ENCODE measurements at places on chromosomes 6 and 20.

GRCh38 chr6:34246249-34246562 lies 2.6 kb downstream of the SMIM29 start:
- no peak for DNase-seq

DNA sequence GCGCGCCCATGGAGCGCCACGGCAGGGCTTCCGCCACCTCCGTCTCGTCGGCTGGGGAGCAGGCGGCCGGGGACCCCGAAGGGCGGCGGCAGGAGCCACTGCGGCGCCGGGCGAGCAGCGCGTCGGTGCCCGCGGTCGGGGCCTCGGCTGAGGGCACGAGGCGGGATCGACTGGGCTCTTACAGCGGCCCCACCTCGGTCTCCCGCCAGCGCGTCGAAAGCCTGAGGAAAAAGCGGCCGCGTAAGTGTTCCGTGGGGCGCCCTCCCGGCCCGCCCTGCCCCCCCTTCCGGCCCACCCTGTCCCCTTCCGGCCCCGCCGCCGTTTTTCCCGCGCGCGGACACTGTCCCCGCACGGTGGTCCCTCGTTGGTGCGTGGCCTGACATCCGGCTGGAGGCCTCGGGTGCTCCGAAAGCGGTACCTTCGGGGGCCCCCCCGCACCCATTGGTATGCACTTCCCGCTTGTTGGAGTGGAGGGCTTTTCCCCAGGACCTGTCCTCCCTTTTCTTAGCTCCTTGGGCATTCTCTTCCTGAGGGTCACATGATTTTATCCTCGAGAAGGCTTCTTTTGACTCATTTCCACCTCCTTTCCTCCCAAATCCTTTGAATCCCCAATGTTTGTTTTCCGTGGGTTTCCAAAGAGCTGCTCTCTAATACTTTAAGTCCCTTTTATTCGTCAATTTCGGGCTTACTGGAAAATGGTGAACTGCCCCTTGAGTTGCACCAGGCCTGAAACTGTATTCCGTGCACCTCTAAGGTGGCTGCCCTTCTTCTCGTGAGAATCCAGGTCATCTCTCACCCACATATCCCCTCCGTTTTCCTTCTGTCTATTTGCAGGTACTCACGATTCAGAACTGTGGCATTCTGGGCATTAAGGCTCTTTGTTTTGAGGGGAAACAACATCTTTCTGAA lies 556 bp downstream of the PANK2 start:
- DNase-seq, result no peak

- DNase-seq, result no peak
Observed at GRCh38 chr6:35558571-35558970, 45.9 kb upstream of the TULP1 start.

DNA sequence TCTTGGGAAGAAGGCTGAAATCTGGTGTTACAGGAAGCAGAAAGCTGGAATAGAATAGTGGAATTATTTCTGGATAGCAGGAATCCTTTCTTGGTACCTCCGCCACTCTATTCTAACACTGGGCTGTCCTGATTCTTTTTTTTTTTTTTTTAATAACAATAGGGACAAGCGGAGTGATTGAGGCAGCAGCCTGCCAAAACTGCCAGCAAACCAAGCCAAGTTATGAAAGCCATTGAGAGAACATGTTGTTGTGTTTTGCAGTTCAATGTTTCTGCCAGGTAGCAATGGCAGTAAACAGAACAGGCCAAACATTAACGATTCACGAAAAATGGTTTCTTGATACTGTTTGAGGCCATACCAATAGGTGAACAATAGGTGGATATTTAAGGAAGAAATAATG lies 47.1 kb downstream of the SLC26A8 start:
- no peak for DNase-seq

- no peak for DNase-seq
Observed at GRCh38 chr6:44086931-44087574, 40.2 kb downstream of the MRPL14 start.

DNA sequence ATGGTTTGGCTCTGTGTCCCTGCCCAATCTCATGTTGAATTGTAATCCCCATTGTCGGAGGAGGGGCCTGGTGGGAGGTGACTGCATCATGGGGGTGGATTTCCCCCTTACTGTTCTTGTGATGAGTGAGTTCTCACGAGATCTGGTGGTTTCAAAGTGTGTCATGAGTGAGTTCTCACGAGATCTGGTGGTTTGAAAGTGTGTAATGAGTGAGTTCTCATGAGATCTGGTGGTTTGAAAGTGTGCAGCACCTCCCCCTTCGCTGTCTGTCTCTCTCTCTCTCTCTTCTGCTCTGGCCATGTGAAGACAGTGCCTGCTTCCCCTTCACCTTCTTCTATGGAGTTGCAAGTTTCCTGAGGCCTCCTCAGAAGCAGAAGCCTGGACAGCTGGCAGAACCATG lies 87.6 kb downstream of the MYLK4 start:
- DNase-seq, result no peak

DNA sequence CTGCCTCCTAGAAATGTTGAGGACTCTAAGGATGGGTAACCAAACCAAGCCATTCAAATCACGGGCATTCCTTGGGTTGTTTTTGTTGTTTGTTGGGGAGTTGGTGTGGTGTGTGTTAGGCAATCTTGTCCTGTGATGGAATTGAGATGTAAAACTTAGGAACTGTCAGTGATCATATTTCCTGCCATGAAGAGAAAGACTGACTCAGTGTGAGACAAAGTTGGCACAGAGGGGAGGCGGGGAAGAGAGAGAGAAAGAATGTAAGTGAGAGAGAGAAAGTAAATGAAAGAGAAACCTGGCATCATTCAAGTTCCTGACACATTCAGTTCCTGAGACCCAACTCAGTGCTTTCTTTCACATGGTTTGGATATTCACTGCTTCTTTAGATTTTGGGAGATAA lies 21.6 kb upstream of the FBXO30 start:
- DNase-seq, result no peak

- no peak for DNase-seq
Observed at GRCh38 chr20:61970357-61970756, 95.3 kb downstream of the TAF4 start.

DNA sequence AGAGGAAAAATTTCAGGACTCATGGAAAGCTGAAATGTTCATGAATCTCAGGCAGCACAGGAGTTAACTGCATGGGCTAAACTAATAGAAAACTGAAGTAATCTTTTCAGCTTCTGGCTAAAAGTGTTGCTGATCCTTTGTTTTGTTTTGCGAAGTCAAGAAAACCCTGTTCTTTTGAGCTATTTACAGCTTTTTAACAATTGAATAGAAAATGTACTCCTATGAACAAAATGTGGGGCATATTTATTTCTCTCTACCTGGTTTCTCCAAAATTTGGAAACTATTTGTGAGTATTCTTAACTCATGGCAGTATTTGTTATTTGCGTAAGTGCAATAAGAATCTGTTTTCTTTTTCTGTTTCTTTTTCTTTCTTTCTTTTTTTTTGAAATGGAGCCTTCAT lies 818.8 kb upstream of the CITED2 start:
- no peak for DNase-seq

- no peak for DNase-seq
Observed at GRCh38 chr6:136012943-136013342, 161.4 kb downstream of the PDE7B start.

DNA sequence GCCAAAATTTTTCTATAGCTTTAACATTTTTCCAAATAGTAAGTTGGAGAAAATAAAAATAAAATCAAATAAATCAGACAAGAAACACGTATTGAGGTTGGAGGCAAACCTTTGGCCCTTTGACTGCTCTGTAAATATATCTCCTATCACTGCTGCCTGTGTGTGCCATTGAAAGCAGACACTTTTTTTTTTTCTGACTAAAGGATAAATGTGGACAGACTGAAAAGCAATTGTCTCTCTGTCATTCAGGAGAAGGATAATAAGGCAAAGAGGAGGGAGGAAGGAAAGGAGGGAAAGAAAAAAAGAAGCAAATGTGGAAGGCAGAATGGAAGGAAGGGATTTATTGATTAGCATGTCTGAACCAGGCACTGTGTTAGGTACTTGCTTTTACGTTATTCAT lies 85.2 kb upstream of the SULF2 start:
- no peak for DNase-seq

DNA sequence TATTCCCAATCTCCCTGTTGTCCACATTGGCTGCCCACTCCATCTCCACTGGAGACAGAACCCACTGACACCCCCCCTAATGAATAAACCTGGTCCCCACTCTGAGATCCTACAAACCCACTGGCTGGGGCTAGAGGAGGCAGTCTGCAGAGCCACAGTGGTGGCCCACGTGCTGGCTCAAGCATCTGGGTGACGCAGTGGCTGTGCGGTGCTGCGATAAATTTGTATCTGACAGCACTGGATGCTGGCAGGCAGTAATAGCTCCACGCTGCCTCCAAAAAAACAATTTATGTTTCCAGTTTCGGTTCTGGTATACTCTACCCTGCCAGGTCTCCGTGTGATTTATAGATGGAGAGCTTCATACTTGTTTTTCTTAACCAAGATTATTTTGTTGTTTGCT lies 87.1 kb upstream of the SYNDIG1 start:
- no peak for DNase-seq

DNA sequence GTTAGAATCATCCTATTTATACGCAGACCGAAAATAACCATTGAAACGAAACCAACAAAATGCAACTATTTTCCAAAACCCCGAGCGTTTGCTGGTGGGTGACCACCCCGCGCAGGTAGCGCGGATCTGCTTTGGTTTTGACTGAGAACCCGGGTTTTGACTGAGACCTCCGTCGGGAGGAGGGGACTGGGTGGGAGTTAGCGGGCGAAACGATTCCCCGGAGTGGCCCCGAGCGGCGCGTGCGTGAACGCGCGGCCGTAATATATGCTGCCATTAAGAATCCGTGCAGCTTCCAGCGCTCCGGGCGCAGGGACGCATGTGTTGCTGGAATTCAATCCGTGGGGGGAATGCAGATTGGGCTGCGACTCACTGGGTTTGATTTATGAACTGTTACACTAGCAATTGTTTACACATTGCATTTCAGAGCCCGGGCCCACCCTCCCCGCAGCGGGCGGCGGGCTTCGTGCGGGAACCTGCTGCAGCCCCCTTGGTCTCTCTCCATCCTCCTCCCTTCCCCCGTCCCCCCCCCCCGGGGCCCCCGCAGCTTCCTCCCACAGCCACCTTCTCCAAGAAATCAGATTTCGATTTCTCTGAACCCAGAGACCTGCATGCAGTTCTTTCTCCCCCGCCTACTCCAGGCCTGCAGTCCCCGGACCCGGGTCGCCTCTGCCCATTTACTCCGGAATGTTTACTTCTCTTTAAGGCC lies 9.9 kb downstream of the NRN1 start:
- no peak for DNase-seq

GRCh38 chr6:22557007-22557406 lies 12.4 kb upstream of the HDGFL1 start:
- DNase-seq, result no peak

DNA sequence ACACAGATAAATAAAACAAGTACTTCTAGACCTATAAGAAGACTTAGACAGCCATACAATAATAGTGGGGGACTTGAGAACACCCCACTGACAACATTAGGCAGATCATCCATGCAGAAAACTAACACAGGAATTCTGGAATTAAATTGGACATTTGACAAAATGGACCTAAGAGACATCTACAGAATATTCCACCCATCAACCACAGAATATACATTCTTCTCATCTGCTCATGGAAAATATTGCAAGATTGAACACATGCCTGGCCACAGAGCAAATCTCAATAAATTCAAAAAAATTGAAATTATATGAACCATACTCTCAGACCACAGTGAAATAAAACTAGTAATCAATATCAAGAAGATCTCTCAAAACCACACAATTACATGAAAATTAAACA lies 44.3 kb upstream of the KIAA1586 start:
- DNase-seq, result no peak

- DNase-seq, result no peak
Observed at GRCh38 chr6:157685596-157686280, 137.3 kb upstream of the SNX9 start.

DNA sequence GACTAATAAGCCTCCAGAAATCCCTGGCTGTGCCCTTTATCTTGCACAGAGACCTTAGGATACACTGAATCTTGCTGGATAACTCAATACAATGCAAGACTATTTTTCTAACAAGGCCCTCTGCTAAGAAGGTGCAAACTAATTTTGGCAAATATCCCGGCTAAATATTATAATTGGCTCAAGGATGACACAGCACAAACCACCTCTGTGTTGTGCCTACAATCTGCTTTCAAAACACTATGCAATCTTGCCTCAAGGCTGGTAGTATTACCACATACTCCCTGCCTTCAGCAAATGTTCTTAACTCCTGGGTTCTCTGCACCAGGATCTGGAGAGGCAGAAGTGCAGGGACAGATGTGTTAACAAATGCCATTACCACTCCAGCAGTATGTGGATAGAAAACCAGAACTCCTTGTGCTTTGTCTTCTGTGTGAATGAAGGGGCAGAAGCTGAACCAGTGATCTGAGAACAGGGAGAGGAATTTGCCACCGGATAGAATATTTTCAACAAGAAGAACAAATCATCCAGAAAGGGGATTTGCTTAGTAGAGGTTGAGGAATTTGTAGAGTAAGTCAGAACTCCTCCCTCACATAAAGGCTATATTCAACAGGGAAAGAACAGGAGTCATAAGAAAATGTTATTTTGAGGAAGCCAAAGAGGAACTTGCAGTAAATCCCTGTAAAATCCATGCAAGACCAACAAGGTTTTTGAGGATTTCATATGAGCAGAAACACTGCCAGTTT lies 74.1 kb upstream of the SLC4A11 start:
- no peak for DNase-seq

GRCh38 chr20:4383961-4384360 lies 337.7 kb upstream of the PRND start:
- no peak for DNase-seq

GRCh38 chr6:43457643-43458042 lies 2.3 kb upstream of the DLK2 start:
- DNase-seq, result no peak

DNA sequence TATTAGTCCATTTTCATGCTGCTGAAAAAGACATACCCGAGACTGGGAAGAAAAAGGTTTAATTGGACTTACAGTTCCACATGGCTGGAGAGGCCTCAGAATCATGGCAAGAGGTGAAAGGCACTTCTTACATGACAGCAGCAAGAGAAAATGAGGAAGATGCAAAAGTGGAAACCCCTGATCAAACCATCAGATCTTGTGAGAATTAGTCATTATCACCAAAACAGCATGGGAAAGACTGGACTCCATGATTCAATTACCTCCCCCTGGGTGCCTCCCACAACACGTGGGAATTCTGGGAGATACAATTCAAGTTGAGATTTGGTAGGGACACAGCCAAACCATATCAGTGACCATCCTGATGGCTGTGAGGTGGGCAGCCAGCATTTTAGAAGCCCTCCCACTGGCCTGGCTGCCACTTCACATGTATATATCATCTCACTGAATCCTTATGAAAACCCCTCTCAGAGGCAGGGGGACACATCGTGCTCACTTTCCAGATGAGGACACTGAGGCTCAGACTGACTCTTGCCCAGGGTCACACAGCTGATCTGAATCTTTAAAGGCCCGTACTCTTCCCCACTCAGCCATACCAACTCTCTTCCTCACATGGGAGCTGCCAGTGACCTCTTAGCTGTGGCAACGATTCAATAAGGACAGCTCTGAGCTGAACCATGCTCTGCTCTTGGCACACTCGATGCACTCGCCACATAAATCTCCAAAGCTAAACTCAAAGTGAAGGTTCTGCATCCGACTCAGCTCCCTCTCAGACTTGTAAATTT lies 25.7 kb downstream of the BMP7 start:
- no peak for DNase-seq

- DNase-seq, result no peak
Observed at GRCh38 chr6:8809662-8810061, 374.3 kb upstream of the SLC35B3 start.
